ENCODE measurements at places on chromosomes 13 and 19.
A peak's percentile ranks its signal among the peaks of the same experiment; 100 is the strongest.

DNA sequence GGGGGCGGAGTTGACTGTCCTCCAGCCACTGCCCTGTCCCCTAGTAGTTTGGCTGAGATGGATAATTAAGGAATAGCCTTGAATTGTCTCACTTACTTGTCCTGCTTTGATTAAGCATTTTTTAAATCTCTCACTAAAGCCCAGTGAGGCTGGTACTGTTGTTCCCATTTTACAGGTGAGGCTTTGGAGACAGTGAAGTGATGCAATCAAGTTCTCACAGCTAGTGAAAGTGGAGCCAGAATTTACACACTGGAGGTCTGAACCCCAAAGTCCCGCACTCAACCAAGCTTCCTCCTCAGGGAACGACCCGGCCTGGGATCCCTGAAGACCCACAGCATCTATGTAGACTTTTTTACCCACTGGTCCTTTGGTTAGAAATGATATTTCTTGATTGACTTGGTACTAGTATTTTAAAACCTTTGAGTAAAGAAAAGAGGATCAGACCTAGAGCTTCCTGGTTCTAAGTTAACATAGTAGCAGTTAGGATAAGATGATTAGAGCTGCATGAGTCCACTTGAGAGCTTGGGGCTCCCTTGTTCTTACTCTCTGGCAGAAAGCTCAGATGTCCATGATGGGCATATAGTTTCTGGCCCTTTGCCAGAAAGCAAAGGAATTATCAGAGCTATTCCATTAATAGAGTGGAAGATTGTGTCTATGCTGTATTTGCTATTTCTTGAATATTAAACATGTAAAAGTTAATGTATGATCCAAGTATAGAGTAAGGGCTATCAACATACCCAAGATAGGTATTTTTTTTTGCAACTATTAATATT, 154.3 kb downstream of the LMO7 start:
- peak; percentile 1 for DNase-seq

DNA sequence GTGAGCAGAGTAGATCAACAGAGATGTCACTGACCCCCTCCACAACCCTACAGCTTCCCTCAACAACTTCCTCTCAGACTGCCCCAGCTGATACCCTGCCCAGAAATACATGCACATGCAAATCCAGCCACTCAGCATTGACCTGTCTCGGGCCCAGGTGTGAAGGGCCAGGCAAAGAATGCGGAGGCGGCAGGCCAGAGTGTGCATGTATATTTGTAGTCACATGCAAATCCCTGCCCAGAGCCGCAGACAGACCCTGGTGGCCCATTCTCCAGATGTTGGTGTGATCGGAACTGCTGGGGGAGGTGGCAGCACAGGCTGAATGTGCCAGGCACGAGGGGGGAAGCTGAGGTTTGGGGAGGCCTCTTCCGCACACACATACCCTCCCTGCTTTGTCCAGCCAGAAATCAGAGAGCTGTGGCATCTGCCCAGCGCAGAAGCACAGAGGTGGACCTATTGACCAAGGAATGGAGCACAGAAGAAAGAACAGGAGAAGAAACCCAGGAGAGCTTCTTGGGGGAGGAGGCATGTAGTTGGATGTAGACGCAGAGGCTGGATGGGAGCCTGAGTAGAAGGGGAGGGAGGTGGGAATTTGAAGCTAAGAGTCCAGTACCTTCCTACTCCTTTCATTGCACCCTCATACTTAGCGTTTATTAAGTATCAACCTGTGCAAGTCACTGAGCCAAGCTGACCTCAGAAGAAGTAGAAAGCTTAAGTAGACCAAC, 14.4 kb downstream of the MEF2B start:
- no peak for DNase-seq

- DNase-seq = no peak
Observed at GRCh38 chr13:97008643-97009042, 14.4 kb upstream of the OXGR1 start.

GRCh38 chr19:1360818-1361461, 22.8 kb upstream of the NDUFS7 start:
- no peak for DNase-seq

GRCh38 chr19:55165952-55166529, 372 bp downstream of the DNAAF3 start:
- DNase-seq = peak; percentile 94

DNA sequence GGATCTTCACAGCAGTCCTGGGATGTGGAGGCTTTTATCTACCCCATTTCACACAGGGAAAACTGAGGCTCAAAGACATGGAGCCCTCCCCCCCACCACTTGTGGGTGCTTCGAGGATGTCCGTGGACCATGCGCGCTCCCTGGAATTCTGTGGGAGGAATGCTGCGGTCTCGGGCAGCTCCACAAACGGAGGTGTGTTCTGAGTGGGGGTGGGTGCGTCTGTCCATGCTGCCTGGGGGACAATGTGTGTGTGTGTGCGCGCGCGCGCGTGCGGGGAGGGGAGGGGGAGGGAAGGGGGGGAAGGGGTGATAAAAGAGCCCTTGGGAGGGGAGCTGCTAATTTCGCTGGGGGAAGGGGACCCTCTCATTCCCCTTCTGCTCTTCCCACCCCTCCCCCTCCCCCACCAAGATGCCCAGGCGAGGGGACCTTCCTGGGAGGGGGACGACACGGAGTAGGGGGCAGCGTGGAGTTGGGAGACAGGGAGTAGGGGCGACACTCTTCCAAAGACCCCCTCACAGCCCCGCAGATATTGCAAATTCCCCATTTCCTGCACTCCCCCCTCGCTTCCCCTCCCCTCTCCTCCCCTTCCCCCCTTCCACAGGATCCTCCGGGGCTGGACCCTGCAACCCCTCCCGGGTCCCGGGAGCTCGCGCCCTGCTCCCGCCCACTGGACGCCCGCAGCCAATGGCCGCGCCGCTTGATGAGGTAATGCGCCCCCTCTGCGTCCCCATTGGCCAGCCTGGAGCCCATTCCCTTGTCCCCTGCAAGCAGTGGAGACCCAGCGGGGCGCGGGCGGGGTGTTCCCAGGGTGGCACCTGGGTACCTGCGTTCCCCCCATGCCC, 18.9 kb upstream of the ZNRF4 start:
- DNase-seq = no peak

- no peak for DNase-seq
Observed at GRCh38 chr13:111876506-111876905, 190.4 kb upstream of the SOX1 start.

- peak; percentile 57 for DNase-seq
Observed at GRCh38 chr13:35475212-35475959, 1.1 kb downstream of the MAB21L1 start.

DNA sequence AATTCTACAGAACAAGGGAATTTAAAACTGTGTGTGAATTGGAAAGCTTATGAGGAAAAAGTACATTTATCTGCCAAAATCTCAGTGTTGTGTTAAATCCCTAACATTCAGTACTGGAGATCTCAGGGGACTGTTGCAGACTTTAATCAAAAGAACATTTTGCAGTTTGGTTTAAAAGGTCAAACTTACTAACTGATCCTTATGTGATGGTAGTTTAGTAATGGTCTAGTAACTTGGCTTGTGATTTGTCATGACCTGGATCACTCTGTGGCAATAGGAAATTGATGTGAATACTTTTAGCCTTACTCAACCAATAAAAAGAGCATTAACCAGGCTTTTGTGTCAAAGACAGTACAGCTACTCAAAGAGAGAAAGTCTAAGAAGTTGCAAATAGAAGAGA, 862.1 kb upstream of the MIR17HG start:
- DNase-seq = no peak

DNA sequence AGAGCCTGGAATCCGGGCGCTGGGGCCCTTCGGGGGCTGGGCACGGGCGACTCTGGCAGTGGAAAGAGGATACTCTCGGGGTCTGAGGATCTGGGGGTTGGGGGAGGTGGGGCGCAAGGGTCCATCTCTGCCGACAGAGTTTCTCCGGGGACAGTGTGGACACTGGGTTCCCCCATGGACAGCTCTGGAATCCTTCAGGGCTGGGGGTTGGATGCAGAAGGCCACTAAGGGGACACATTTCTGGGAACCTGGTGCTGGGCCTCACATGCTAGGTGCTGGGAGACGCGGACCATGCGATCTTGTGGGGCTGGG, 2.3 kb downstream of the TGFBR3L start:
- peak; percentile 55 for DNase-seq

- DNase-seq = peak; percentile 51
Observed at GRCh38 chr19:1240925-1241324, 626 bp upstream of the ATP5F1D start.

DNA sequence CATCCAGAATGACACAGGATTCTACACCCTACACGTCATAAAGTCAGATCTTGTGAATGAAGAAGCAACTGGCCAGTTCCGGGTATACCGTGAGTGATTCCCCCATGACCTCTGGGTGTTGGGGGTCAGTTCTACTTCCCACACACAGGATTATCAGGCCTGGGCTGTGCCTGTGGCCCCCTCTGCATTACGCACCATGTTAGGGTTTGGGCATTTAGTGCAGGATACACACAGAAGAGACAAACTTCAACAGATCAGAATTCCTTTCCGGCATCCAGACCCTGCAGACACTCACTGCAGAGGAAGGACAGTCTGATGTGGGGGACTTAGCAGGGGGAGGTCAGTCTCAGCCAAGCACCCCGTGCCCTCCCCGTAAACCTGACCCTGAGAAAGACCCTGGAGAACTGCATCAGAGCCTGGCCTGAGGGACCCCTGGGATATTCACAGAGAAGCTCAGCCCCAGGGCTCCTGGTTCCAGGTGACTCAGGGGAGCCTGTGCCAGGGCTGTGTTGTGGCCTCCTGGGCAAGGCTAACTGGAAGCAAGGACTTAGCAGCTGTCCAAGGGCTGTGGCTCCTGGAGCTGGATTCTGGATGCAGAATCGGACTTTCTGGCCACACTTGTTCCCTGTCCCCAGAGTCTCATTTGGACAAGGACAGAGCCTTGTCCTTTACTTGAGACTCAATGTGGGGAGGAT, 1.7 kb downstream of the CEACAM5 start:
- no peak for DNase-seq

- DNase-seq = peak; percentile 58
Observed at GRCh38 chr13:91203430-91203829, 144.1 kb upstream of the MIR17HG start.
